Natural killer cell (primary cell): ENCODE measurements at places on chromosomes 7 and 10.
A peak's percentile ranks its signal among the peaks of the same experiment; 100 is the strongest.

GRCh38 chr7:38020121-38020785 is 99.8 kb downstream of the EPDR1 start:
- no peak for DNase-seq

DNA sequence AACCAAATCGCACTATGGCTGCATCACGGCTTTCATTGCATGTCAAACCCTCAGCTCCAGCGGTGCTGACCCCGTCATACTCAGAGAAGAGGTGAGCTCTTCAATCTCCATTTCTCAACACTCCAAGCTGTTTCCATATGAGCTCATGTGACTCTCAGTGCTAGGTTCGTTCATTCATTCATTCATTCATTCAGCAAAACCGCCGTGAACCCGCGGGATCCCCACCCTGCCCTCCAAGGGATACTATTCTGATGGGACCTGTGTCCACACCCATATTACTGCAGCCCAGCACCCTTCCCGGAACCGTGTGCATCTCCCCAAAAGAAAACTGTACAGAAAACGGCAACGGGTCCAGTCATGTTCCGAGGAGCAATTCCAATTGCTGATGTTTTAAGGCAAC is 184.7 kb downstream of the DIP2C start:
- DNase-seq: no peak

DNA sequence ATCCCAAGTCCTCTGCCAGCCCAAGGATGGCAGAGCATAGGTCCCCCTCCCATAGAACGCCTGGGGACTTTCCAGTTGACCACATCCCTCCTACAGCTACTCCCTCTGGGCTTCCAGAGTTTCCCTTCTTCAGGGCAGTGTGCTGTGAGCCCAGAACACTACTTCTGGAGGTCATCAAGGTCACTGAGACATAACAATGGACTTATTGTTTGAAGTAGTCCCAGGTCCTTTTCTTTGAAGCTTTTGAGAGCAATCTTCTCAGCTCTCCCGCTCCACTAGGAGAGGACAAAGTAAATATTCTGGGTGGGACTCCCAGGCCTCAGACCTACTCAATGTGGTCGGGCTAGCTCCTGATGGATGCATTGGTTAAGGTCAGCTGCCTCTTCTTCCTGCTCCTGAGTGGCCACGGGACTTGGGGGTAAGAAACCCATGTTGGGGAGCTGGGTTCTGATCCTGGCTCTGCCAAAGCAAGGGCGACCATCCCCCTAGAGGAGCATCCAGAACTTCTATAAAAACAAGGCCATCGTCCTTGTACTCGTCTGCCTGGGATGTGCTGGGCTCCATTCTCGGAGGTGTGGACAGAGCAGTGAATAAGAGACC is 83.5 kb upstream of the DDC start:
- DNase-seq: no peak

DNA sequence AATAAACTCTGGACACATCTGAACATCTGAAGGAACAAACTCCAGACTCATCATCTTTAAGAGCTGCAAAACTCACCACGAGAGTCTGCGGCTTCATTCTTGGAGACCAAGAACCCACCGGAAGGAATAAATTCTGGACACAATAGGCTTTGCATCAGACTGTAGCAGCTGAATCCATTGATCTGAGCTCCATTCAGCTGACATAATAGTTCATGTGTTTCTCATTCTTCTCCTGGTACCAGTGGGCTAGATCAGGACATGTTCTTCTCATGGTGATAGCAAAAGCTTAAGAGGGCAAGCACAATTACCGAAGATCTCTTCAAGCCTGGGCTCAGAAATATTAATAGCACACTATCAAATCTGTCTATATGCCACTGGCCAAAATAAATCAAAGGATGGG is 20.5 kb upstream of the GNAI1 start:
- DNase-seq: no peak

DNA sequence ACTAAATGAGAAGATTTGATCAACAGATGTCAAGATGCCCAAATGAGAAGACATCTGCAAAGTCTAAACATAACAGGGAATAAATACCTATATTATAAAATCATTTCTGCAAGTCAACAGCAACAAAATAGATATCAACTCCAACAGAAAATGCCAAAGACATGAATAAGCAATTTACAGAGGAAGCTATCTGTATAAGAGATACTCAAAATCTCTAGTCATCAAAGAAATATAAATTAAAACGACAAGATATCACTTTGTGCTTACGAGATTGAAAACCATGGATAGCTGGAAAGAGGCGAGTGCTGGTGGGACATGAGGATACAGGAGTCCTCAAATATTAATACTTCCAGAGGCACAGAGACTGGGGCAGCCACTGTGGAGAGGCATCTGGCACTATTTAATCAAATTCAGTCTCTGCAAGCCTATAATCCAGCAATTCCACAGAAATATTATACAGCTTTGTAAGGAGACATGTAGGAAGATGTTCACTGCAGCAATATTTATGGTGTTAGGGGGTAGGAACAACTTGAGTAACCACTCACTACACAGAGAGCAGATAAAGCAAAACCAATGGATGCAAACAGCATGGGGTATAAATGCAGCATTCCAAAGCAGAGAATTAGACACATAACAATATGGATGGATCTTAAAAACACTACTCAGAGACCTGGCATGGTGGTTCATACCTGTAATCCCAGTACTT is 4.8 kb downstream of the DNMBP start:
- DNase-seq: no peak

- peak; percentile 67 for DNase-seq
Observed at GRCh38 chr10:80485946-80486764, 32.0 kb downstream of the TSPAN14 start.

DNA sequence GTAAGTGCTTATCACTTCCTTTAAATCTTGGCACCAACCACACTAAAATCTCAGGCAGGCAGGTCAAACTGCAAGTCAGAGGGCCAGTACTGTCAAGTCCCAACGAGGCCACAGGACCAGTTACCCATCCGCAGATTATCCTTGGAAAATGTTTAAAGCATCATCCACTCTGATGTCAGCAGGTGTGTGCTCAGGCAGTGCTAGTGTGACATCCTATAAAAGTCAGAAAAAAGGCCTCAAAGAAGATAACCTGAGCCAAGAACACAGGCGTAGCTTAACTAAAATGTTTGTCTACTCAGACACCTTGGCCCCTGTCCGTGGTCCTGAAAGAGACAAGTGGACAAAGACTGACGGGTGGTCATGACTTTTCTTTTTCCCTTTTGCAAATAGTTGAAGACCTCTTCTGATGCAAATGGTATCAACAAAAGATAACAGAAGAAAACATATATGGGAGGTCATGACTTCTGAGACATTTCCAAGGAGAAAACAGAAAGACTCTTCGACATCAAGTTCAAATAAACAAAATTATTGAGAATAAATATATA is 309.3 kb downstream of the KCNMA1 start:
- peak; percentile 17 for DNase-seq

DNA sequence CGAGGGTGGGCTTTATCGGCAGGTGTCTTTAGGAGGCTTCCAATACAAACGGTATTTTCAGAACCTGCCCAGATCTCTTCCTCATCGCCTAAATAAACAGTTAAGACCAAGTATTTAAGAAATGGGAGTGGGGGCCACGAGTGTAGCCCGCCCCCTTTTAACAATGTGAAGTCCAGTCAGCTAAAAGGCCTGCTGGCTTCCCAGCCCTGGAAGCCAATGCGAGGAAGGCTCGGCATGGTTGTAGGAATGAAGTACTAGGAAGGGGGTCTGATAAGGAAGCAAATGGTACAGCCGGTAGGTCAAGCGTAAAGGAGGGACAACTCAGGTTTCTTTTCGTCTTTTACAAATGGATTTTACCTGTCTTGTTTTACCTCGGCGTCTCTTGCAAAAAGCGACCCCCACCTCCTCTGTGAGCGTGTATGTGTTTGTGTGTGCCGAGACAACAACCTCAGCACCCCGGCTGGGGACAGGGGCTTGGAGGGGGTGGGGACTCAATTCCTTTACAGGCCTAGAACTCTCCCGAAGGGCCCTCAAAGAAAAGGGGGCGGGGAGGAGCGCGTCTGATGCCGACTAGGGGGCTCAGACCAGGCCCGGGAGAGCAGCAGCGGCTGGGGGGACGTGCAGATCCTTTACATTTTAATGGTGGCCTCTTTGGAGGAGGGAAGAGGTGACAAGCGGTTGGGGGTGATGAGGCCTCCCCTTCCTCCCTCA is 147.6 kb downstream of the GPR85 start:
- DNase-seq: no peak

GRCh38 chr7:42456756-42457276 is 219.8 kb upstream of the GLI3 start:
- DNase-seq: no peak

GRCh38 chr10:13882119-13882711 is 295.4 kb downstream of the PRPF18 start:
- no peak for DNase-seq

- no peak for DNase-seq
Observed at GRCh38 chr7:97846945-97847344, 25.3 kb downstream of the ASNS start.

DNA sequence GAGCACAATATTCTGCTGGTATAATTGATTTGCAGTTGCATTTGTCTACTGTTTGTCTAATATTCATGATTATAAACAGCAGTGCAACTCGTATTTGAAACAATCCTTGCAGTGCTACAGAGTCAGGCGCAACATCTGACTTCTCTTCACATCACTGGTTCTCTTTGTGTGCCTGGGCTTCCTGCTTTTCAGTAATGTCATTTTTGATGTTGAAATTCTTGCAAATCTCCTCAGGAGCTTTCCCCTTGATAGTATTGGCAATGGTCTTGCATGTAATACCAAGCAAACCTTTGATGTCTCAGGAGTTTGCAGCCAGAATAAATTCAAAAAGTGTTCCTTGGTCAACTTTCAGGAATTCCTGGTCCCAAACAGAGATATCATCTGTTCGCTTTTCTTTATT is 20.2 kb downstream of the HPS6 start:
- no peak for DNase-seq

- DNase-seq: no peak
Observed at GRCh38 chr7:41599760-41600159, 103.1 kb downstream of the INHBA start.

- no peak for DNase-seq
Observed at GRCh38 chr7:22586101-22586785, 86.3 kb upstream of the STEAP1B start.

DNA sequence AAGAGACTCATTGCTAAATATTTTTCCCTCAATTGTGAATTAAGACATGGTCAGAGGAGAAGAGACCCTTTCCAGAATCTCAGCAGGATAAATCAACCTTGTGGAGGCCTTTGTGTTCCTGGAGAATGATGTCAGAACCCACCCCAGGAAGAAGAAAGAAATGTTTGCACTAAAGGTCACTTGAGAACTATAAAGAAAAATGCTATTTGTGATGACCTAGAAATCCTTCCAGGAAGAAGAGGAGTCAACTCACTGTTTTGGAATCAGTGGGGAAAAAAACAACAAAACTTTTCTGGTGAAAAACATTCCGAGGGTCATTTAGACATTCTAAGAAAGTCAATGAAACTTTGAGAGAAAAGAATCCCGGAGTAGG is 129.1 kb upstream of the ANKRD1 start:
- no peak for DNase-seq

GRCh38 chr7:139681812-139682135 is 96.0 kb downstream of the HIPK2 start:
- DNase-seq: no peak

DNA sequence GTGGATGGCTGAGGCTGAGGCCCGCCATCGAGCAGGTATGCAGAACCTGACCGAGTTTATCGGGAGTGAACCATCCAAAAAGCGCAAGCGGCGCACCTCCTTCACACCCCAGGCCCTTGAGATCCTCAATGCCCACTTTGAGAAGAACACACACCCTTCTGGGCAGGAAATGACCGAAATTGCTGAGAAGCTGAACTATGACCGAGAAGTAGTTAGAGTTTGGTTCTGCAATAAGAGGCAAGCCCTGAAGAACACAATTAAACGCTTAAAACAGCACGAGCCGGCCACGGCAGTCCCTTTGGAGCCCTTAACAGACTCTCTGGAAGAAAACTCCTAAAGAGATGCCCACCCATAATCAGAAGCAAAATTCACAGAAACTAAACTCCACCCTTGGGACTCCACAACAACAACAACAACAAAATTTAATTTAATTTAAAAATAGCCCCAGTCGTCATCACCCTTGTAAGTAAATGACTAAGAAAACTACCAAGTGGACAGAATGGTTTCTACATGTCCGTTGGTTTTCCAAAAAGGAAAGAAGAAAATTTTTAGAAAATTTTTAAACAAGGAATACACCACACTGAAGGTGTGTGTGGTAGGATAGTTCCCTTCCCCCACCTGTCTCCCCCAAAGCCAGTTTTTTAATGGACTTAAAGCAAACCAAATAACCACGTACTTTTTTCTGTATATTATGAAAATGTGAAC is 101.7 kb upstream of the YAE1 start:
- DNase-seq: no peak

GRCh38 chr10:73650537-73651331 is 5.1 kb downstream of the SYNPO2L start:
- no peak for DNase-seq

GRCh38 chr10:43238462-43238861 is 28.4 kb downstream of the RASGEF1A start:
- DNase-seq: no peak

DNA sequence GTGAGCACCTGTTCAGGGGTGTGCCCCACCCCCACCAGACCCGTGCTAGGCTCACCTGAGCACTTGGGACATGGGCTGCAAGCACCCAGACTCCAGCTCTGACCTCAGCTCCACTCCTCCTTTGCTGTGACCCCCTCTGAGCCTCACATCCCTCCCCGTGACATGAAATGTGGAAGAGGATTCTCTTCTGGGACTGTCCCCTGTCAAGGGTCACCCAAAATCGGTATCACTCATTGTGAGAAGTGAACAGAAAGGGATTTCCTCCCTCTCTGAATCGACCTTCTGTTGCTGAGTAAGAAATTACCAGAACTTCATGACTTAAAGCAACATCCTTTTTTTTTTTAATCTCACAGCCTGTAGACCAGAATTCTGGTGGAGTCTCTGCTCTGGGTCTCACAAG is 6.2 kb upstream of the CHST15 start:
- DNase-seq: no peak

GRCh38 chr7:2099048-2099957 is 133.4 kb downstream of the MAD1L1 start:
- peak; percentile 62 for DNase-seq

DNA sequence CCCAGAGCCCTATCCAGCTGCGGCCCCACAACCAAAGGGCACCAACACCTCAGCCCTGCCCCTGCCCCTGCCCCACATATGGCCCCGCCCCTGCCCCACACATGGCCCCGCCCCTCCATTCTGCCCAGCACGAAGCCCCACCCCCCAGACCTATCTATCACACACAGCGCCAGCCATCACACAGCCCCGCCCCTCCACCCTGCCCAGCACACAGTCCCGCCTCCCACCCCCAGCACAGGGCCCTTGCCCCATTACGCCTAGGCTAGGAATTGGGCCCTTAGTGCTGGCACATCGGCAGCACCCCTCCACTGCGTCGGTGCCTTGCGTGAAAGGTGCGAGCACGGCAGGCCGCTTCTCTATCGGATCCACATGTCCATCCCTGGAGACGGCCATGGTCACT is 126.8 kb downstream of the MAD1L1 start:
- DNase-seq: no peak

GRCh38 chr7:123580406-123581161 is 21.0 kb upstream of the ASB15 start:
- DNase-seq: peak; percentile 32

- no peak for DNase-seq
Observed at GRCh38 chr7:128921866-128922440, 11.4 kb upstream of the KCP start.
